ENCODE measurements at places on chromosomes 3 and 15. TPM values are rescaled to one million over a fixed set of nuclear protein-coding genes. Genes with fewer than 3 reads are reported as not detected.

Gene CLDN11
- 0.33 TPM for total RNA-seq

Gene GPR176
- total RNA-seq: not detected

Gene CELSR3
- total RNA-seq: 8.4 TPM

Gene HIGD2B
- total RNA-seq: 0.33 TPM

Gene GRM2
- 0.11 TPM for total RNA-seq

Gene TEX264
- 42.7 TPM for total RNA-seq

Gene MUC20
- 0.72 TPM for total RNA-seq

Gene C3orf20
- 3.6 TPM for total RNA-seq

Gene TMEM158
- total RNA-seq: not detected

Gene TMEM43
- total RNA-seq: 19.7 TPM

Gene FXR1
- 182 TPM for total RNA-seq

Gene RTP3
- total RNA-seq: 0.37 TPM

Gene TMEM42
- 19.3 TPM for total RNA-seq

Gene UBA3
- 70.8 TPM for total RNA-seq

Measured in OCI-LY7 (cell line).